Activated gamma-delta T cell treated with anti-CD3 and anti-CD28 coated beads, Interleukin-2, amount 50 U/mL, for 16 hours (primary cell): ENCODE measurements at places on chromosomes 5 and 9.

DNA sequence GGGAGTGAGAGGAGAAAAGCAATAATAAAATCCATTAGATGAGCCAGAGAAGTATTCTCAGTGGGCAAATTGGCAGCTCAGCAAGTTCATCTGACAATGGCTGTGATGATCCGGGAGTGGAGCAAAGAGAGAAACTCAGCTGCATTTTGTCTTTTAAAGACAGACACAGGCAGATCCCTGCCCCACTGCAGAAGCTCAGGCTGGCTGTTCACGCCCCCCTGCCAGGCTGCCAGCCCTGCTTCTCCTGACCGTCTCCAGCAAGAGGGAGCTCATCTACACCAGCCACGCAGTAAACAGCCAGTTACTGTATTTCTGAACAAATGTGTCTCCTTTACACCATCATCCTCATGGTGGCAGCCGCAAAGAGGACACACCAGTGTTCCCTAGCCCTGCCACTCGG, 114.3 kb upstream of the SARDH start:
- DNase-seq = no peak

- DNase-seq = no peak
These were observed 166.6 kb downstream of the ROR2 start for GRCh38 chr9:91783411-91783810.

DNA sequence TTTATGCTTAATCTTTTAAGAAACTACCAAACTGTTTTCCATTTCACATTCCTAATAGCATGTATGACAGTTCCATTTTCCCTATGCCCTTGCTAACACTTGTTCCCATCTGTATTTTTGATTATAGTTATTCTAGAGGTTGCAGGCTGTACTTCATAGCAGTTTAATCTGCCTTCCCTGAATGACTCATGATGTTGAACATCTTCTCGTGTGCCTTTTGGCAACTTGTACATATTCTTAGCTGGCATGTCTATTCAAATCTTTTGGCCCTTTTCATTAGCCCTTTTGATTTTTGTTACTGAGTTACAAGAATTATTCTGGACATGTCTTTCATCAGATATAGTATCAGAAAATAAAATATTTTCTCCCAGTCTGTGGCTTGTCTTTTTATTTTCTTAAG, 320.3 kb downstream of the DIRAS2 start:
- DNase-seq = no peak

GRCh38 chr5:159881967-159882366, 34.3 kb upstream of the ADRA1B start:
- DNase-seq = no peak

- DNase-seq = no peak
These were observed 59.6 kb upstream of the FAM120A start for GRCh38 chr9:93391898-93392297.

DNA sequence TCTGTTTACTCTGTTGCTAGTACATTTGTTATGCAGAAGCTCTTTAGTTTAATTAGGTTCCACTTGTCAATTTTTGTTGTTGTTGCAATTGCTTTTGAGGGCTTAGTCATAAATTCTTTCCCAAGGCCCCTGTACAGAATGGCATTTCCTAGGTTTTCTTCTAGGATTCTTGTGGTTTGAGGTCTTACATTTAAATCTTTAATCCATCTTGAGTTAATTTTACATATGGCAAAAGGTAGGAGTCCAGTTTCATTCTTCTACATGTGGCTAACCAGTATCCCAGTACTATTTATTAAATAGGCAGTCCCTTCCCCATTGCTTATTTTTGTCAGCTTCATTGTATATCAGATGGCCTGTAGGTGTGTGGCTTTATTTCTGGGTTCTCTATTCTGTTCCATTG, 792.4 kb downstream of the PTPRD start:
- DNase-seq = no peak

- no peak for DNase-seq
These were observed 33.5 kb downstream of the INSYN2B start for GRCh38 chr5:169946743-169947295.

DNA sequence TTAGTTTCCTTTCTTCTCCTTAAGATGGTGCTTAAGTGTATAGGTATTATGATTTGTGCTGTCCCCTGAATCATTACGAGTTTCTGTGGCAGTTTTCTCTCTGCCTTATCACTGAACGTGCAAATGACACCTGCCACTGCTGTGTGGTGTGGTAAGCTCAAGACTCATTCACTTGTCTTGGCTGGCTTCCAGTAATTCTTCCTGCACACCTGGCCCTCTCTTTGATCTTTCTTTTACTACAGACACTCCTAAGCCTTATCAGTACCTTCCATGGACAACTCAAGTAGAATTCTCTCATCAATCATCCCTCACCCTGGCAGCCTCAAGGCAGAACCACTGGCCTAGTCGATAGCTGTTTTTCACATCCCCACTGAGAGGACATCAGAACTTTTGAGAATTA, 82.6 kb upstream of the ADAMTS19 start:
- no peak for DNase-seq
